A549 treated with DMSO at 1 μM for 4 hours (cell line): ENCODE measurements at places on chromosomes 5 and 9. TPM values are rescaled to one million over a fixed set of nuclear protein-coding genes. Genes with fewer than 3 reads are reported as not detected.

Gene DMRTA1
- total RNA-seq: 0.94 to 1.2 TPM (median 1.1 TPM) in 5 replicates

Gene SPINK7
- total RNA-seq: not detected in 5 replicates

Gene CMBL
- total RNA-seq: 19.2 to 23.5 TPM (median 22.2 TPM) in 5 replicates

Gene CAAP1
- total RNA-seq: 16.3 to 25.3 TPM (median 20.3 TPM) in 5 replicates

Gene MLANA
- total RNA-seq: not detected in 5 replicates

Gene C1QTNF3
- 0.13 to 0.23 TPM (median 0.20 TPM) in 4 of 5 replicates, not detected in the other for total RNA-seq

Gene OTP
- total RNA-seq: 0.06 to 0.08 TPM (median 0.08 TPM) in 5 replicates

Gene ADRA1B
- 8.1 to 11.7 TPM (median 10.3 TPM) in 5 replicates for total RNA-seq

Gene SEMA5A
- not detected in 5 replicates for total RNA-seq

Gene NTNG2
- total RNA-seq: 1.6 to 2.5 TPM (median 2.1 TPM) in 5 replicates

Gene ITK
- 0.09 to 0.11 TPM in 2 of 5 replicates, not detected in the others for total RNA-seq

Gene GPR151
- not detected in 5 replicates for total RNA-seq

Gene SLC27A6
- 0.03 TPM in 1 of 5 replicates, not detected in the others for total RNA-seq

Gene C5orf34
- total RNA-seq: 4.3 to 5.6 TPM (median 4.9 TPM) in 5 replicates

Gene PCDHB16
- total RNA-seq: 0.04 to 0.19 TPM (median 0.06 TPM) in 5 replicates

Gene SLC22A4
- 3.6 to 5.5 TPM (median 4.1 TPM) in 5 replicates for total RNA-seq

Gene CARD19
- total RNA-seq: 52.6 to 67.4 TPM (median 60.6 TPM) in 5 replicates

Gene NR4A3
- total RNA-seq: 2.3 to 3.6 TPM (median 3.2 TPM) in 5 replicates

Gene AQP7
- 0.21 to 0.43 TPM (median 0.32 TPM) in 5 replicates for total RNA-seq

Gene SAXO1
- not detected in 5 replicates for total RNA-seq

Gene SET
- total RNA-seq: 434 to 477 TPM (median 439 TPM) in 5 replicates

Gene LCN9
- total RNA-seq: not detected in 5 replicates

Gene GAPT
- not detected in 5 replicates for total RNA-seq

Gene WDR38
- total RNA-seq: 0.07 to 0.15 TPM (median 0.09 TPM) in 3 of 5 replicates, not detected in the others

Gene NMUR2
- total RNA-seq: 0.05 to 0.10 TPM (median 0.06 TPM) in 5 replicates

Gene OGN
- total RNA-seq: not detected in 5 replicates

Gene IL4
- not detected in 5 replicates for total RNA-seq

Gene BARHL1
- 0.06 TPM in 1 of 5 replicates, not detected in the others for total RNA-seq

Gene SLC2A6
- 15.4 to 21.8 TPM (median 20.4 TPM) in 5 replicates for total RNA-seq

Gene TMEM174
- not detected in 5 replicates for total RNA-seq

Gene AKNA
- total RNA-seq: 4.0 to 4.6 TPM (median 4.3 TPM) in 5 replicates

Gene PCDHGA9
- total RNA-seq: 0.04 to 0.09 TPM (median 0.06 TPM) in 4 of 5 replicates, not detected in the other

Gene STING1
- 0.73 to 1.3 TPM (median 1.00 TPM) in 5 replicates for total RNA-seq

Gene KIAA1958
- total RNA-seq: 1.9 to 3.3 TPM (median 3.2 TPM) in 5 replicates

Gene TSSK1B
- total RNA-seq: not detected in 5 replicates

Gene EGFL7
- total RNA-seq: 41.7 to 60.0 TPM (median 50.7 TPM) in 5 replicates

Gene RANBP17
- 2.5 to 3.8 TPM (median 3.2 TPM) in 5 replicates for total RNA-seq
